HCT116 (cell line): ENCODE measurements at places on chromosomes 11 and 22.

DNA sequence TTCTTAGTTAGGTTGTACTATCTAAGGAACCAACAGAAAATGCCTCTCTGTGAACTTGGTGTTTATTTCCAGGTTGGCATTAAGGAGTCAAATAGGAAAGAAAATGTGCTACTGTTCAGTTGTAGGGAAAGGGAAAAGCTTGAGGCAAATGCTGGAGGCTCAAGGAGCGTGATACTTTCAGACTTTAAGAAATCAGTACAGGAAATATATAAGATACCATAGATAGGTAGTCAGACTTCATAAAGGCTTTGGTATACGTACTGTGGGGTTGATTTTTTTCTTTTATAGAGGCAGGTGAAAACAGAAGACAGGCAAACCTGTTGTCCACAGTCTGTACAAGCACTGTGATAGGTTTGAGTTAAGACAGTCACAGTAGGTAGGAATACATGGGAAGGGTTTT, 30.8 kb downstream of the EP300 start:
- no peak for DNase-seq

GRCh38 chr11:106446955-106447354, 369.5 kb downstream of the AASDHPPT start:
- DNase-seq = no peak

- DNase-seq = no peak
Measured at GRCh38 chr22:39646398-39647063, 76.0 kb downstream of the CACNA1I start.

DNA sequence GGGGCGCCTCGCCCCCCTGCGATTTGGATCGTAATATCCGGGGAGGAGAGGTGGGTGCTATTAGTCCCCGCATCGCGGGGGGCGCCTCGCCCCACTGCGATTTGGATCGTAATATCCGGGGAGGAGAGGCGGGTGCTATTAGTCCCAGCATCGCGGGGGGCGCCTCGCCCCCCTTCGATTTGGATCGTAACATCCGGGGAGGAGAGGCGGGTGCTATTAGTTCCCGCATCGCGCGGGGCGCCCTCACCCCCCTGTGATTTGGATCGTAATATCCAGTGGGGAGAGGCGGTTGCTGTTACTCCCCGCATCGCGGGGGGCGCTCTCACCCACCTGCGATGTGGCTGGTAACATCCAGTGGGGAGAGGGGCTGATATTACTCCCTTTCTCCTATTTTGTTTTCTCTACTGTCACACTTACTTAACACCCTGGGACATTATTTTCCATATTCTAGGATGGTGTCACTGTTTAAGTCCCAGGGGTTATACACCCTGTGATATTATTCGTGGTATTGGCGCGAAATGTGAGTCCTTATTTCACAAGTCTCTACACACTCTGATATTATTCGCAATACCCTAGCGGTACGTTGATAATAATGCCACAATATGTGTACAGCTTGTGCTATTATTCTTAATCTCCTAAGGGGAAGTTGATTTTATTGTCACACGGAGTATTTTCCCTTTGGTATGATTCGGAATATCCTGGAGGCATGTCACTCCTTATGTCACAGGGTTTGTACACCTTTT, 57.8 kb upstream of the ALDH3B2 start:
- DNase-seq = peak; percentile 4

GRCh38 chr22:17950651-17951214, 73.6 kb downstream of the MICAL3 start:
- DNase-seq = no peak

- DNase-seq = no peak
Measured at GRCh38 chr22:39280250-39280649, 35.5 kb upstream of the PDGFB start.

DNA sequence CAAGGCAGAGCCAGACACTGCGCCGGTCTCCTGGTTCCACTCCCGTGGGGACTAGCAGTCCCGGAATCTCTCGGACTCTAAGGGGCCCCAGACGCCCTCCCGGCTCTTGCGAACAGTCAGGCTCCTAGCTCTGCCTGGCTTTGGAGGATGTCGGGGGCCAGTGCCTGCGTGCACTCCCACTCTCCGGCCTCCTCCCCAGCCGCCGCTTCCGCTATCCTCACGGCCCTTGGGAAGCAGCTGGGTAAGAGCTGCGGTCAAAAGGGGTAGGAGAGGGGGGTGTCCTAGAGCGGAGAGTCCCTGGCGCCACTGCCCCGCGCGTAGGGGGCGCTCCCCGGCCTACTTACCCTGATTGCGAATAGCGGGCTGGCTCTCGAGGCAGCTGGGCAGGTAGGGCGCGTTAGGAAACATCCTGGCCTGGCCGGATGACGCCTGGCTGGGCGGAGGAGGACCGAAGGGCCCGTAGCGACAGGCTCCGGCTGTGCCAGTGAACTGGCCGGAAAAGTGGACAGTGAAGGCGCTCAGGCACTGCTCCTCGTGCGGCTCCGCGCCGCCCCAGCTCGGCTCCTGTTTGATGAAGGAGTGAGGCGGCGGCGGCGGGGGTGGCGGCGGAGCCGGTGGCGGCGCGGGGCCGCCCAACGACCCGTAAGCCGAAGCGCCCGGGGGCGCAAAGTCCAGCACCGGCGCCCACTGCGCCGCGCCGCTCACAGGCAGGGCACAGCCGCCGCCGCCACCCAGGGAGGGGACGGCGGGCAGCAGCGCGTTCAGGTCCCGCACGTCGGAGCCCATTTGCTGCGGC, 785 bp downstream of the WT1 start:
- DNase-seq = no peak

GRCh38 chr11:84634309-84634708, 992.8 kb downstream of the DLG2 start:
- DNase-seq = no peak

GRCh38 chr22:34111210-34111824, 191.0 kb upstream of the LARGE1 start:
- DNase-seq = no peak

DNA sequence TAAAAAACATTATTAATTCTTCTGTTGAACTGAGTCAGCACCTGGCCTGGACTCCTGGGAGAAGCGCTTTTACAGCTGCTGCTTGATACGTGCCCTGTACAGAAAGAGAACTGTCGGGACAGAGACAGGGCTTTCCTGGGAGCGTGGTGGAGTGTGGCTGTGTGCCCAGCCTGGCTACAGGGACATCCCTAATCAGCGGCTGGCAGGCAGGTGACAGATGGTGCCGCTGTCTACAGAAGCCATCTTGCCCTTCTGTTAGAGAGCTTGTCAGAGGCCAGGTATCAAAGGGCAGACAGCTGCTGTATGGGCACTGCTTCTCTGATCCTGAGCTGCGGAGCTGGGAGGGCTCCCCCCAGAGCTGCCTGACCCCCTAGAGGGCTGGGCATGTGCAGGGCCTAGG, 361.8 kb downstream of the TENM4 start:
- DNase-seq = no peak

DNA sequence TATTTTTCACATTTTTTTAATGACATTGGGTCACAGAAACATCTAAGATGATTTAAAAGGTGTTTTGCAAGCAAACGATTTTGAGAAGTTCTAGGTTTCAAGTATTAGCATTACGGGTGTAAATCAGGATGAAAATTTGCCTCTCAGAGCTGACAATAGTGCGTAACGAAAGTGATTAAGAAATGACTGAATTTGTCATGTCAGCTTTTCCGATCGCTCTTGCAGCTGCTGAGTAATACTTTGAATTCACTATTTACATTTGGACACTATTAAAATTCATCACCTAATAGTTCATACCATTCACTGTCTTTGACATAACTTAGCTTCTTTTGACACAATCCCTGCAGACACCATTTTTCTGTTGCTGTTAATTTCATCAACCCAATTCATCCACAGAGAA, 205.2 kb downstream of the SOX6 start:
- no peak for DNase-seq

GRCh38 chr11:77191823-77192495, 63.9 kb downstream of the MYO7A start:
- DNase-seq = peak; percentile 93

DNA sequence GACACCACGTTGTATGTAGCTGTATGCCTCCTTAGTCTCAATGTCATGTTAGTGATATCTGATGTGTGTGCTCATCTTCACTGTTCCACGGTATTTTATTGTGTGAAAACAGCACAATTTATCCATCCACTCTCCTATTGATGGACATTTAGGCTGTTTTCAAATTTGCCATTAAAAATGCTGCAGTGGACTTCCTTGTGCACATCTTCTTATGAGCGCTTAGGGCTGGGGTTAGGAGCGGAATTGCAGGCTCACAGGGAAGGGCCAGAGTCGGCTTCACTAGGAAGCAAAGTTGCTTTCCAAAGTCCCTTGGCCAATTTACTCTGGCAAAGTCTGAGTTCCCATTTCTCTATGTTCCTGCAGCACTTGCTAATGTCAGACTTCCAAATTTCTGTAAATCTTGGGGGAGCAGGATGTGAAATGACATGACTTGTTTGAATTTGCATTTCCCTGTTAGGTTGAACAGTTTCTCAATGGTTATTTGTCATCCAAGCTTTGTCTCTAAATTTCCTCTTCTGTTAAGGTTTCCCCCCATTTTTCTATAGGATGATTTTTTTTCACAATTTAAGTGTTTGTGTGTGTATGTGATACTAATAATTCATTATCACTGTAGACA, 75.4 kb downstream of the MYEOV start:
- no peak for DNase-seq

DNA sequence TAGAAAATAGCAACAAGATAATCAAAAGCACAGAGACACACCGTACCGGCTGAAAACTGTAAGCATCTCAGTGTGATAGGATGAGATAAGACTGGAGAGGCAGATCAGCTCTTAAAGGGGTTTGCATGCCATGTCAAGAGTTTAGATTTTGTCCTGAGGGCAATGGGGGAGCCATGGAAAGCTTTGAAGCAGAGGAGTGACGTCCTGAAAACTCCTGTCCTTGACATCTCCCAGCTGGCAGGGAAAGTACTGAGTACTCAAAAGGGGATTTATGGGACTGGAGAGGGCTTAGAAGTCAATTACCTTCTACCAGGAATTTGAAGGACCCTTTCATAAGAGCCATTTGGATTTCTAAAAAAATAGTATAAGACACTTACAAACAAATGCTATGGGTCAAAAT, 420.5 kb upstream of the NARS2 start:
- no peak for DNase-seq

GRCh38 chr11:46338988-46339666, 8.1 kb upstream of the DGKZ start:
- DNase-seq = no peak

- no peak for DNase-seq
Measured at GRCh38 chr11:123330071-123330470, 100.0 kb upstream of the GRAMD1B start.

DNA sequence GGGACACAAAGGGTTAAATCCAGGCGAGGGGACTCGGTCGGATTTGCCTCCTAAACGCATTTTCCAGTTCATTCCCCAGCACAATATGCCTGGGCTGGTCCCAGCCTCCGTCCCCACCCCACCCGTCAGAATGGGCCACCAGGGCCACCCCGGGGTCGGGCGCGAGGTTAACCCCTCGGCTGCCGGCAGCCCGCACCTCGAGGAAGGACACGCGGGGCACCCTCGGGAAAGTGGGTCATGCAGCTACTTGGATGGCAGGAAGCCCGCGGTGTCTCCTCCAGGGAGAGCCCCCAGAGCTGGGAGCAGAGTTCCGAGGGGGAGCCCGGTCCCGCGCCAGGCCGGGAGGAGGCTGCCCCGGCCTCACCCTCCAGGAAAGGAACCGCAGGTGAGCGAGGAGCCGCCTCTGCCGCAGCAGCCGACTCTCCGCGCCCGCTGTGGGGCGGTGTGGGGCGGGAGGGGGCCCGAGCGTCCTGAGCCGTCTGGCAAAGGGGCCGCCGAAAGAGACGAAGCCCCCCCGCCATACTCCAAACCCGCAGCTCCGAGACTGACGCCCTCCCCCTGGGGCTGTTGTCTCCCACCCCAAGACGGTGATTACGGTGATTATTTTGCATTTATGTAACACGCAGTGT, 1.4 kb downstream of the NECTIN1 start:
- no peak for DNase-seq

- DNase-seq = no peak
Measured at GRCh38 chr11:119828006-119828405, 99.0 kb upstream of the NECTIN1 start.
